ENCODE measurements at places on chromosomes 2 and 18. TPM values are rescaled to one million over a fixed set of nuclear protein-coding genes. Genes with fewer than 3 reads are reported as not detected.

EIF2B4 gene
- total RNA-seq = 22.7 TPM

CABYR gene
- 3.7 TPM for total RNA-seq

CERKL gene
- not detected for total RNA-seq

POTEJ gene
- total RNA-seq = 0.16 TPM

GEN1 gene
- total RNA-seq = 13.8 TPM

CLHC1 gene
- total RNA-seq = 2.4 TPM

ALPI gene
- total RNA-seq = not detected

TDRD15 gene
- not detected for total RNA-seq

EVX2 gene
- not detected for total RNA-seq

KCNF1 gene
- total RNA-seq = 3.1 TPM

TUBB8B gene
- total RNA-seq = not detected

SCN9A gene
- total RNA-seq = 1.3 TPM

RIT2 gene
- total RNA-seq = not detected

LBX2 gene
- 1.3 TPM for total RNA-seq

VWA3B gene
- total RNA-seq = not detected

DHRS9 gene
- total RNA-seq = 0.13 TPM

All from bladder microvascular endothelial cell (primary cell).